Esophagus squamous epithelium (tissue), 5 donors: ENCODE measurements at places on chromosomes 13 and 19.

GRCh38 chr13:40377783-40378182 is 288.7 kb downstream of the FOXO1 start:
- no peak overlapping the region for H3K27ac ChIP-seq
- no peaks in the 10 kb centered on the region for H3K36me3 ChIP-seq
- DNase-seq = no peak
- H3K27me3 ChIP-seq = peaks cover 6% of the 10 kb centered on the region

GRCh38 chr19:39212375-39212742 is 8.3 kb upstream of the SYCN start:
- H3K27ac ChIP-seq = no peak overlapping the region
- no peak overlapping the region for H3K4me3 ChIP-seq
- H3K4me1 ChIP-seq = no peaks in the 10 kb centered on the region
- DNase-seq = no peak
- H3K27me3 ChIP-seq = no peaks in the 10 kb centered on the region

DNA sequence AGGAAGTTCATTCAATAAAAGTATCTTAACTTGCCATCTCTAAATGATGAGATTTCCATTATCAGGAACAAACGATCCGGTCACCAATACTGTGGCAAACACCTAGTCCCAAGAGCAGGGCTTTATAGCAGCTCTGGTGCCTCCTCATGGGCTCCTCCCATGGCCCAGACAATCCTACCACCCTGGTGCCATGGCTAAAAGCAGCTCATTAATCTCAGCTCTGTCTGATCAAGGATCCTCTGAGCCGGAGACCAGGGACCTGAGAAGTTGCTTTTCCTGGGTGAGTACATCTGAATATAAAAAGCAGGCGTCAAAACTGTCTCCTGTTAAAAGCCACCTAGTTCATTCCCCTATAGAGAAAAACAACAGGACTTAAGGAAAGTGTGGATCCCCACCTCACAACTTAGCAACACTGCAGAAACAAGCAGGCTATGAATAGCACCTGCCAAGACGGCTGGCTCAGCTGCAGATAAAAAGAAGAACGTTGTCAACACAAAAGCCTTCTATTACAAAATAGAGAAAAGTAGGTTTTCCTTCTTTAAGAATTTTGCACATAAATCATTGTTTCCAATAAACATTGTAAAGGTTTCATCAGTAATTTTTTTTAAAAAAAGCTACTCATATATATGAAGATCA is 30.3 kb downstream of the TSHZ3 start:
- no peaks in the 10 kb centered on the region for H3K36me3 ChIP-seq
- H3K4me3 ChIP-seq = no peak overlapping the region
- no peak overlapping the region for H3K27ac ChIP-seq
- H3K4me1 ChIP-seq = peaks cover 10% of the 10 kb centered on the region
- DNase-seq = no peak
- H3K27me3 ChIP-seq = no peaks in the 10 kb centered on the region

GRCh38 chr19:15869873-15870272 is 28.0 kb downstream of the CYP4F2 start:
- H3K27me3 ChIP-seq = no peaks in the 10 kb centered on the region
- no peak for DNase-seq
- peak overlapping the region; percentile 62 for H3K27ac ChIP-seq

- no peak overlapping the region for H3K4me3 ChIP-seq
- no peaks in the 10 kb centered on the region for H3K27me3 ChIP-seq
- H3K27ac ChIP-seq = no peak overlapping the region
- H3K4me1 ChIP-seq = no peaks in the 10 kb centered on the region
- H3K36me3 ChIP-seq = peaks cover 100% of the 10 kb centered on the region
- no peak for DNase-seq
These were observed 29.5 kb downstream of the UPF1 start for GRCh38 chr19:18861235-18861634.

DNA sequence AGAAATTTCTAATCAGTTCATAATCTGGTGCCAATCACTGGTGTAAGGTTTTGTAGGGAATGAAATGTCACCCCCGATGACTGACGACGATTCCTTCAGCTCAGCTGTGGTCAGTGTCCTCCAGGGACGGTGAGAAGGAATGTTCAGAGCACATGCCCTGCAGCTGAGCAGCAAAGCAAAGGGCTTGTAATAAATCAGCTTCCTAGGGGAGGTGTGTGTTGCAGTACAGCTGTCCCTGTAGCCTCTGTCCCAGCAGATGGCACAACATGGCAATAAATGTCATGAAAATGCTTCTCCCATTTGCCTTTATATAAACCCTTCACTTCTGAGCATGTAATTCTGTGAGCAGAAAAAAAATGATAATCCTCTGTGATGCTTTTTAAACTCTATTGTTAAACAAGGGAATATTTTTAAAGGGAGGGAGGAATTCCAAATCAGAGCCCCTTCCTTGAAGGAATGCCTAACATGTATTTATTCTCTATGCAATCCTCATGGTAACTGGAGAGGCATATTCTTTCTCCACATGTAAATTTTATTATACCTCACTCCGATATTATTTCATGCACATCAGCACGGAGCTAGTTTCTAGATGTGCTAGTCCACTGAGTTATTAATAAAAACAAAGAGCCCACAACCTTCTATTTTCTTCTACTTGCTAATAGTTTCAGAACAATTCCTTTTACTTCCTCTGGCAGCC is 102.5 kb downstream of the FAM216B start:
- H3K27me3 ChIP-seq = no peaks in the 10 kb centered on the region
- H3K4me3 ChIP-seq = no peak overlapping the region
- no peak for DNase-seq
- no peak overlapping the region for H3K27ac ChIP-seq

GRCh38 chr19:55471266-55471665 is 5.2 kb upstream of the ZNF628 start:
- no peak overlapping the region for H3K27ac ChIP-seq
- no peak for DNase-seq
- peaks cover 21% of the 10 kb centered on the region for H3K4me1 ChIP-seq
- no peaks in the 10 kb centered on the region for H3K27me3 ChIP-seq
- H3K4me3 ChIP-seq = no peak overlapping the region
- H3K36me3 ChIP-seq = no peaks in the 10 kb centered on the region

- no peak overlapping the region for H3K27ac ChIP-seq
- H3K27me3 ChIP-seq = no peaks in the 10 kb centered on the region
- no peaks in the 10 kb centered on the region for H3K4me1 ChIP-seq
- no peaks in the 10 kb centered on the region for H3K36me3 ChIP-seq
These were observed 171.6 kb downstream of the MTUS2 start for GRCh38 chr13:28991764-28992163.
